CD4-positive, alpha-beta T cell treated with Interleukin-4 for 4 hours (primary cell): ENCODE measurements at places on chromosomes 3 and 15.

DNA sequence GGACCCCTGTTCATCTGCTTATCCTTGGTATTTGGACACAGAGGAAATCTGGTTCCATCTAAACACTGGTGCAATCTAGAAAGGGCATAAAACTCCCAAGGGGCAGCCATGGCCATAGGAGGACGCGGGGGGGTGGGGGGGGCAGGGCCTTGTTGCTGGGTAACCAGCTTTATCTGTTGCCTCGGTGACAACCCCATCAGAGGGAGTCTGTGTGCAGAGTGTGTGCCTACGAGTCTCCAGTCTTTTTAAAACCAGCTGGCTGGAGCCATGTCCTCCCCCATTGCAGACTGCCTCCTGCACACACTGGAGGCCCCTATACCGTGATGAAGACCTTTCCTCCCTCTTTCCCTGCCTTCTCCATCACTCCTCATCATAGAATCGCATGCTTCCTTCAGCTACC lies 26.4 kb upstream of the CORO2B start:
- DNase-seq, result no peak

GRCh38 chr3:14047027-14047426 lies 77.6 kb downstream of the CHCHD4 start:
- DNase-seq, result no peak

- DNase-seq, result no peak
Observed at GRCh38 chr3:121994551-121994950, 27.5 kb downstream of the ILDR1 start.

GRCh38 chr3:2334921-2335320 lies 236.3 kb downstream of the CNTN4 start:
- DNase-seq, result no peak

DNA sequence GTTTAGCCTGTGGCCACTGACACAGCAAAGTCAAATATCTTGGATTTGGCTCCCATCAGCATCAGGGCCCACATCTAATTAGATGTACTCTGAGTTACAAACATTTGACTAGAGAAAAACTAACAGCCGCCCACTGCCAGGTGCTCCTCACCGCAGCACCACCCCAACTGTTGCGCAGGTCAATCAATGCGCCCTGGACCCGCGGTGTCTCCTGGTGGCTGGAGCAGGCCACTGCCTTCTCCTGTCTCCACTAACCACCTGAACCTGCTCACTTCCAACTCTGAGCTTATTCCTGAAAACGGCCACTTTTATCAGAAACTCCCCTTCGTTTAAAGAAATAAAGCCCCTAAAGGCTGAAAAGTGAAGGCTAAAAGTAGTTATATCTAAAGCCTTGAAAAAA lies 4.3 kb downstream of the RIOX2 start:
- no peak for DNase-seq

DNA sequence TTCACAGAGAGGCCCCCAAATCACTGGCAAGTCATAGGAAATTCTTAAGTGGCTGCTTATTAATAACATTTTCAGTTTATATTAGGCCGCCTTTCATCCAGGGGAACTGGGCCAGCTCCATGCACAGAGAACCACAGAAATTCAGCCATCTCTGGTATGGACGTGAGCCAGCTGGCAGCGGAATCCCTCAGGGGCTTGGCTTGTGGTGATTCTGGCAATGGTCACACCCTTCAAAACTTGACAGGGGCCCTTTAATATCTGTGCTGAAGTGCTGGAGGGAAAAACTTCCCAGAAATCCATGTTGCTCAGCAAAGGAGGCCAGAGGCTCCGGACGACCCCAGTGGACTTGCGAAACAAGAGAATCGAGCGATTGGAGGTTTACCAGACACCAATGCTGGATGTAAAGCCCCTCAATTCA lies 11.3 kb downstream of the PRICKLE2 start:
- no peak for DNase-seq

DNA sequence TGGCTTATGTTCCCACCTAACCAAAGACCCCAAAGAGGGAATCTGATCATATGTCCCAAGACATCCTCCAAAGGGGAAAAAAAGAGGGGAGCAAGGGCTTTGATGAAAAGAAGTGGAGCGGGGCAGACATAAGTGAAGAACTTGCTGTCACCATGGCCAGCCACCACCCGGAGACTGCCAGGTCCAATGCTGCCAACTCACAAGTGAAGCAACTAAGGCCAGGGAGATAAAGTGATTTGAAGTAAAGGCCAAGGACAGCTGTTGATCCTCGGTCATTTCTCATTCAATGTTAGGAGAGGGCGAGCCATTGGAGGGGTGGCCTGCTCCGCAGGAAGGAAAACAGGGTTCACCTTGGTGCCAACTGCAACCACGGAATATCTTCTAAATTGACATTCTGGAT lies 72.6 kb upstream of the C3orf80 start:
- no peak for DNase-seq

DNA sequence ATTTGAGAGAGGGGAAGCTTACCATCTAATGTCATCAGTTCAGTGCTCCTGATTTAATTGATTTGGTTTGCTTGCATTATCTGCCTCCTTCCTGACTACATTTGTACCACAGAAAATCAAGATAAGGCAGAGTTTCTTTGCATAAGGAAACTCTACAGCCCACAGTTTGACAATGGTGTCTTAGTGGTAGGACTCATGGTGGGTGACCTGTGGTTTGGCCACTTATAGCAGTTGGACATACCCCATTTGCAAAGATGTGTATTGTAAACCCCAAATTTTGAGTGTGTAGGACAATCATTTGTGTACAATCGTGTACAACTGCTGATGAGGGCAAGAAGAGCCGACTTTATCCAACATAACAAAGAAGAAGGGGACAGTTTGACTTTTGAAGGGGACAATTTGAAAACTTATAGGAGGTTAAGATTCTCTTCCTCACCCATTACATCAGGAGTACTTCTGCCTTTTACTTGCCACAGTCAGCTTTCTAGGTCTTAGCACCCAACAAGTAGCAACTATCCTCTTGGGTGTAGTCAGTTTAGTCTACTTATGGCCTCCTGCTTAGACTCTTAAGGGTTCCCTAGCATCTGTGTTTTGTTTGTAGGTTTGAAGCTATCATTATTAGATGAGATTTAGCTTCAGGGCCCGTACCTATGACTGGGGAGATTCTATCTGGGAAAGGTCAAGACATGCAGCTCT lies 6.2 kb downstream of the TGFBR2 start:
- DNase-seq, result no peak

DNA sequence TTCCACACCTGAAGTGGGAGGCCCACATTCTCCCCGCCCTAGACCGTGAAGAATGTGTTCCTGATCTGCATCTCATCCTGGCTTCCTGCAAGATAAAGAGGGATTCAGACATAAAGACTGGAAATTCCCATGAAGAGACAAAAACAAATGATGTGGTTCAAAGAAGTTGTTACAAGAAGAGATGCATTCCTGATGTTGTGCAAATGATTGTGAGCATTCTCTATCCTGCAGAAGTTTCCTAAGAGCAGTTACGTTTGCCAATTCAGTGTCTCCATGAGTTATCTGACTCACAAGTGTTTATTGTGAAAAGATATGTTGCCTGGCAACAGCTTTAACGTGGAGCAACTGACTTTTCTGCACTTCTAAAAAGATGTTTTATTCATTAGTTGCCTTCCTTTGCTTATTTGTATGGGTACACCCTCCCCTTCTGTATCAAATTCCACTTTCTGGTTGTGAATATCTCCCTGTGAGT lies 107.8 kb downstream of the ZIC4 start:
- DNase-seq, result no peak

DNA sequence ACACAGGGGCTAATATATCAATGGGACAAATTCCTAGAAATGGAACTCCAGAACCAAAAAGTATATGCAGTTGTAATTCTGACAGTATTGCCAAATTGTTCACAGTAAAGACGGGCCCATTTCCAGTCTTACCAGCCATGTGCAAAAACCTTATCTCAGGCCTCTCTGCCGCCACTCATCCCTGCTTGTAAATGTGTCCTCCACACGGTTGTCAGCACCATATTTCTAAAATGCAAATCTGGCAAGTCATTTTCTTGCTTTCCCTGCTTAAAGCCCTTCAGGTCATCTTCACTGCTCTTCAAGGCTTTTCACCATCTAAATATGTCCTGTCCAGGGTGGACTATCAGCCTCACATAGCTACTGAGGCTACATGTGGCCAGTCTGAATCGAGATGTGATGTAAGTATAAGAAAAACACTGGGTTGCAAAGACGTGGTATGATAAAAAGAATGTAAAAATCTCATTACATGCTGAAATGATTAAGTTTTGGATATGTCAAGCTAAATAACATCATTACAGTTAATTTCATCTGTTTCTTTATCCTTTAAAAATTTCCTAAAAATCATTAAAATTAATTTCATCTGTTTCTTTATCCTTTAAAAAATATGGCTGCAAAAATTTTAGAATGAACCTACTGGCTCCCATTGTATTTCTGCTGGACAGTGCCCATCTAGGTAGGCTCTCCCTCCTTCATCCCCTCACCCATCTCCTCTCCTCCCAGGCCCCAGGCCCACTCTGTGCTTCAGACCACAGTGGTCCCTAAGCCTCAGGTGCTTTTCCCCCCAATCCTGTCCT lies 980 bp downstream of the PARP9 start:
- no peak for DNase-seq

GRCh38 chr15:25903024-25903581 lies 40.0 kb upstream of the ATP10A start:
- DNase-seq, result no peak

GRCh38 chr3:48047841-48048464 lies 31.7 kb upstream of the MAP4 start:
- DNase-seq, result no peak

- DNase-seq, result no peak
Observed at GRCh38 chr3:147843331-147843730, 434.2 kb downstream of the ZIC1 start.

- no peak for DNase-seq
Observed at GRCh38 chr15:80172401-80172800, 19.6 kb downstream of the FAH start.

- no peak for DNase-seq
Observed at GRCh38 chr15:25060996-25061620, 106.3 kb downstream of the SNRPN start.

DNA sequence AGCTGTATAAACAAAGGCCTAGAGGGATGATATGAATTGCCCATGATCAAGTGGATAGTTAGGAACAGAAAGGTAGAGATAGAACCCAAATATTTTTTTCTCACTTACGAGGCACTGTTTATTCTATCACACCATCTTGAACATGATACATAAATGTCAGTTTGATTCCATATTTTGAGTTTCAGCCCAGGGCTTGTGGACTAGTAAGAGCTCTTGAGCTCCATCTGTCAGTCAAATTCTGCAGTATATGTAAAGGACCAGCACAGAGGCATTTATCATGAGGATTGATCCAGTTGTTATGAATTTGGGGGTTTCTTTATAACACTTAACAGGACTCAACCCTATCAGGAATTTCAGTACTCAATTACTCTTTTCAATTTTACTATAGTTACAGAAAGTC lies 4.8 kb downstream of the SLC27A2 start:
- no peak for DNase-seq

GRCh38 chr15:94099574-94099960 lies 131.8 kb upstream of the MCTP2 start:
- DNase-seq, result no peak

GRCh38 chr15:28107111-28107903 lies 8.2 kb upstream of the OCA2 start:
- no peak for DNase-seq

DNA sequence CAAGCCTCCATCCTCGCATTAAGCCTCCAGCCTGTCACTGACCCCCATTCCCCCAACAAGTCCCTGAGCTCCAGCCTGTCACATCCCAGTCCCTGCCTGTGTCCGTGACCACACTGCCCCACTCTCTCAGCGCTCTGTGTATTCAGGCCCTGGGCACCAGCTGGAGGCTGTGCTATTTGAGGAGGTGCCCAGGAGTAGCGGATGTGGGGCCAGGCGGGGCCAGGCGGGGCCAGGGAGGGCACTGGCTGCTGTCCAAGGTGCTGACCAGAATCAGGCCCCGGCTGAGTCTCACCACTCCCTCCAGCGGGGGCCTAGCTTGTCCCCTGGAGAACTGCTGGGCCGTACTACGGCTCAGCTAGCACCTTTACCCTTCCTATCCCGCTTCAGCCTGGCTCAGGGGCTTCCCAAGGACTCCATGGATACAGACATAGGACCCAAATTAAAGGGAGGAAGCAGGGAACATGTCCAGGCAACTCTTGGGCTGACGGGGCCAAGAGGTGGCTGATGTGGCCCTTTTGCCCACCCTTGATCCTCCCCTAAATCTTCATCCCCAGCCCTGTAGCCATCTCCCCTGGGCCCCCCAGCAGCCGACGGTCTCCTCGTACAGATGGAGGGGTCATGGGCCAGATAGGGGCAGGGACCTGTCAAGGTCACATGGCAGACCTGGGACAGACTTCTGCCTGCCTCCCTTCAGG lies 1.1 kb downstream of the HHATL start:
- DNase-seq, result peak; percentile 31

- peak; percentile 93 for DNase-seq
Observed at GRCh38 chr3:66302288-66302687, 81.5 kb downstream of the SLC25A26 start.

GRCh38 chr15:91099995-91100813 lies at the start of gene SV2B:
SV2B (plus strand) TSS chr15:91100257; CDS start chr15:91226264, 126,007 bp downstream.
- peak; percentile 14 for DNase-seq

GRCh38 chr3:11136116-11136515 lies 18.2 kb upstream of the HRH1 start:
- no peak for DNase-seq

DNA sequence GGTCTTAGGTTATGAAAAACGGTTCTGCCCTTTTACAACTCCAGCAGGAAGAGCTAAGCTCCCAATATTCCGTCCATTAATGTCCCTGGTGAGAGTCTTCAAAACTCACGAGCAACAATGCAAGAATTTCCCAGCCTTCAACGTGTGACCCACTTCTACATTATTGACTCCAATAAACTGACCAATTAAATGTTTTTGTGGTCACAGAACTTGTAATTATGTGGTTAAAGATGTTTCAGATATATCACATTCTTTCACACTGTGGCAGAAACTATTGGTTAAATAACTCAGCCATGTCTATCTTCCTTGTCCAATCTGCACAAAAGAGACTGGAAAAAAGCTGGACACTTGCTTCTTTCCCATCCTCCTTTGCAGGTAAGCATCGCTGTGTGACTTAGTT lies 286.6 kb upstream of the ADAMTS9 start:
- DNase-seq, result no peak

DNA sequence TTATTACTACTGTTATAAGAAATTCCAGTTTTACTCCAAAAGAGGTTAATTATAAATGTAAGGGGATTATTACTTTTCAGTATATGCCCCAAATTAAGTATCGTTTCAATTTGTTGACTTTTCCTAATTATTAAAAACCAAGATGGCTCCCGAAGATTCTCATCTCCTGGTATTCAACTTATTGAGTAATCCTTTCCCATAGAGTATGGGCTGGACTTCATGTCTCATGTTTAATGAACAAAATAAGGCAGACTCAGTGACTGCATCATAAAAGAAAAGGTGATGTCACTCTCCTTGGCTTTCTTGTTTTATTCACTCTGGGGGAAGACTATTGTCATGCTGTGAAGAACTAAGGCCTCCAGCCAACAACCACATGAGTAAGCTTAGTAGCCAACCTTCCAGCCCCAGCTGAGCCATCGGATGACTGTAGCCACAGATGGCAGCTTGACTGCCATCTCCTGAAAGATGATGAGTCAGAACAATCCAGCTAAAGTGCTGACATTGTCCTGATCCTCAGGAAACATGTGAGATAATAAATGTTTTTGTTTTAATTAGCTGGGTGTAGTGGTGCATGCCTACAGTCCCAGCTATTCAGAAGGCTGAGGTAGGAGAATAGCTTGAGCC lies 17.3 kb downstream of the IGF2BP2 start:
- no peak for DNase-seq
